ENCODE measurements at places on chromosomes 7 and 10.

GRCh38 chr7:139232377-139232717, 1.3 kb downstream of the UBN2 start:
- no peak for DNase-seq

GRCh38 chr10:132517951-132518521, 19.6 kb upstream of the INPP5A start:
- no peak for DNase-seq

GRCh38 chr7:821688-822087, 10.6 kb upstream of the SUN1 start:
- DNase-seq = no peak

DNA sequence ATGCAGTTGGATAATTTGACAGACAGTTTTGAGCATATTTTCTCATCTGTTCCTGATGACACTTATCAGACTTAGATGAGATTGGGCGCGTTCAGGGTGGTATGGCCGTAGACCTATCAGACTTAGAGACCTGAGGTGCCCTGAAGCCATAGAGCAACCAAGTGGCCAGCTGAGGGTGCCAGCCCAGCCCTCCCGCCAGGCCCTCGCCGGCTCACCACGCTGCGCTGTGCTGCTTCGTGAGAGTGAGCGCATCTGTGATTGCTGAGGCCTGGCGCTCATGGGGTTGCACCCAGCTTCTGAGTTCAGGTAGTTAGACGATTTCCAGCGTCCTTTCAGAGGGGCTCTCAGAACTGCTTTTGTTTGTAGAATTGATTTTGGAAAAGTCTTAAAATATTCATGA, 10.2 kb downstream of the FBH1 start:
- no peak for DNase-seq

GRCh38 chr7:128352153-128352537, 8.4 kb upstream of the RBM28 start:
- no peak for DNase-seq

- no peak for DNase-seq
Observed at GRCh38 chr7:16879181-16879580, 2.6 kb downstream of the AGR3 start.

DNA sequence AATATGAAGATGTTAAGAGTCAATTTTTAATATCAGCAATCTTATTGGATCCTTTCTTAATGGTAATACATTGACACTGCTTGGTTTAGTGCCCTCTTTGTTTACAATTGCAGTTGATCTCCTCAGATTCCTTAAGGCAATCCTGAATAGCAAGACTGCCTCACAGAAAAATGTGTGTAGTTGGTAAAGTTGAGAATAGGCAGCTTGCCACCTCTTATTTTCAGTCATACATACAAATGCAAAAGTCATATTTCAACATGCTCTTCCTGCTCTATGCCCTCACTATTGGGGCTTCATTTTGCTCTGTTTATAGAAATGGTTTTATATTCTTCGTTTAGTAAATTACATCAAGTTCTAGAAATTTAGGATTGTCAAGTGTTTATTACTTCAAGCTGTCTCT, 661.1 kb upstream of the ANKRD30A start:
- DNase-seq = no peak

DNA sequence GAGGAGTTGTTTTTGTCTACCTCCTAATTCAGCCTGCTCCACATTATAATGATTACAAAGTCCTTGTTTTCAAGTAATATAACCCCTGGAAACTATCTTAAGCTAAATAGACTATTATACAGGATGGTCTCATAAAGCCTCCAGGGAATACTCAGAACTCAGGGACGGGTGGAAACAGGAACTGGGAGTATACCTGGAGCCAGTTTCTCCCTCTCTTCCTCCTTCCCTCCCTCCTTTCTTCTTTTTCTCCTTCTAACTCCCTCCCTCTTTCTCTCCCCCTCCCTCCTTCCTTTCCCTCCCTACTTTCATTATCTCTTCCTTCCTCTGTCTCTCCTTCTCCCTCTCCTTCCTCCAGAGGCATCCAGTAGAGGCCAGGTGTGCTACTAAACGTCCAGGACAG, 76.2 kb upstream of the PRR15 start:
- no peak for DNase-seq

DNA sequence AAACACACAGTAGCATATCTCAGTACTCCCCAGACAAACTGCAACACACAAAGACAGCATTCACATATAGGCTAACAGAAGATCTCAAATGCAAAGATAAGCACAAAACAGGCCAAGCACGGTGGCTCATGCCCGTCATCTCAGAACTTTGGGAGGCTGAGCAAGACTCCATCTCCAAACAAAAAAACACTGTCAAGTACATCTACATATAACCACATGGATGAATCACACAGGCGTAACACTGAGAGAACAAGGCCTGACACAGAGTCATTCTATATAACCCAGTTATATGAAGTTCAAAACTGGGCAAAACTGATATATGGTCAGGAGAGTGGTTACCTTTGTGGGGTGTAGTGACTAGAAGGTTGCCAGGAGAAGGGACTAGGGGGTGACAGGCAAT, 506.4 kb downstream of the KCNMA1 start:
- no peak for DNase-seq

DNA sequence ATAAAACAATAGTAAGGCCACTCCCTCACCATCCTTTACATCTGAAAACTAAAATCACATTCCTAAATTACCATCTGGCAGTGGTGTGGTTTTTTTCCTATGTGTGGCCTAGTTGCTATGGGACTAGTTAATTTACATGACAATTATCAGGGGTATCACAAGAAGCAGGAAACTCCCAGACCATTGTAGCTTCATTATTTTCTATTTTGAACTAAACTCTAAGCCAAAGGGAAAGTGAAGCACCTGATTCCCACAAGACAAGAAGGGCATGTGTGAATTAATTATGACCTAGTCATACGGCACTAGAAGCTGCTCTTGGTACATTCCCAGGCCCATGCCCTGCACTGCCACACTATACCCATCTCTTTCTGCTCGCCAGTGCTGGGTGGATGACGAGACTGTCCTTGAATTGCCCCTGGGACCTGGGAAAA, 103.4 kb downstream of the ATXN7L1 start:
- DNase-seq = no peak

DNA sequence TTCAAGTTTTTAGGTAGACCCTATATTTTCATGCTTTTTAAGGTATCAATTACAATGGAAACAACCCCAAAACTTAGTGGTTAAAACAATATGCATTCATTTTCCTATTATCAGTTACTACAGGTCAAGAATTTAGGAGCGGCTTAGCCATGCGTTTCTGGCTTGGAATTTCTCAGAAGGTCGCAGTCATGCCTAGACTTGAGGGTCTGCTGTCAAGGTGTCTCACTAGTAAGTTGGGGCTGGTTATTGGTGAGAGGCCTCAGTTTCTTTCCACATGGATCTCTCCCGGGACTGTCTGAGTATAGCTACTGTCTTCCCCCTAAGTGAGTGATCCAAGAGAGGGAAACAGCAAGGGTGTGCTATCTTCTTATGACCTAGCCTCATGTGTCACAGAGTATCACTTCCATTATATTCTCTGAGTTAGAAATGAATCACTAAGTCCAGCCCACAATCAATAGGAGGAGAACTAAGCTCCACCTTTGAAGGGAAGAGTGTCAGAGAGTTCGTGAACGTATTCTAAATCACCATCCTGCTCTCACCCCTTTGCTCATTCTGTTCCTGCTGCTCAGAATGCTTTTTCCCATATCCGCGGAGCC, 80.5 kb downstream of the RTKN2 start:
- no peak for DNase-seq

GRCh38 chr10:132054564-132054963, 11.2 kb upstream of the JAKMIP3 start:
- no peak for DNase-seq
